ENCODE measurements at places on chromosomes 6 and 20.

- H3K27ac ChIP-seq, result peak overlapping the region; percentile 91
- peaks cover 9% of the 10 kb centered on the region for H3K27me3 ChIP-seq
- H3K36me3 ChIP-seq, result no peaks in the 10 kb centered on the region
- peaks cover 10% of the 10 kb centered on the region for H3K4me1 ChIP-seq
- DNase-seq, result peak; percentile 80
Measured at GRCh38 chr6:156686301-156686994, 90.7 kb upstream of the ARID1B start.

DNA sequence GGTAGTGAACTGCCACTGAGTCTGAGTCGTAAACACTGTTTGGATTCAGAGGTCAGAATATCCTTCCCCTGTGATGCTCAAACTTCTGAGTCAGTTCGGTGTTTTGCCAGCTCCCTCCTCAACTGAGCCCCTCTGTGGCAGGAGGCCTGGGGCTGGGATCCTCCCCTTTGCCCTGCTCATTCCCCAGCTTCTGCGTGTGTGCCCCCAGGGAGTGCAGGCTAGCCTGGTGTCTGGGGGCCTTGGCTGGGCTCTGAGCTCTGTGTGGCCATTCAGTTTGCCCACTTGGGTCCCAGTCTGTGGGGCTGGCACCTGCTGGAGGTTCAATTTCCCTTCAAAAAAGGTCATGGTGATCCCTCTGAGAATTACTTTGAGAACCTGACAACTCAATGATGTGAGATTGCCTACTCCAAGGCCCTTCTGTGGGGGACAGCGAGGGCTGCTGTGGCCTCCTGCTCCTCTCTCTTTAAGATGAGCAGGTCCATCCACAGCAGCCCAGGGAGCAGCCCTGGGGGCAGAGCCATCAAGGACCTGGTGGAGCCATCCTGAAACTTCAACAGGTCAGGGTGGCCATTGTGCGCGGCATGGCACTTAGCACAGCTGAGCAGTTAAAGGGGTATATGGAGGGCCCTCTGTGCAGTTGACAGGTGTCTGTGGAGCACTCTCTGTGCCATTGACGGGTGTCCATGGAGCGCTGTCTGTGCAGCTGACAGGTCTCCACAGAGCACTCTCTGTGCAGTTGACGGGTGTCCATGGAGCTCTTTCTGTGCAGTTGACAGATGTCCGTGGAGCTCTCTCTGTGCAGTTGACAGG, 147.2 kb downstream of the SYCP2 start:
- no peak for DNase-seq
- H3K36me3 ChIP-seq, result no peaks in the 10 kb centered on the region
- H3K27me3 ChIP-seq, result peaks cover 13% of the 10 kb centered on the region
- H3K27ac ChIP-seq, result no peak overlapping the region
- H3K4me1 ChIP-seq, result peaks cover 4% of the 10 kb centered on the region
- no peak overlapping the region for H3K4me3 ChIP-seq

GRCh38 chr6:113127786-113128419, 729.2 kb upstream of the MARCKS start:
- H3K27me3 ChIP-seq, result no peaks in the 10 kb centered on the region
- no peak for DNase-seq
- no peaks in the 10 kb centered on the region for H3K36me3 ChIP-seq
- no peak overlapping the region for H3K4me3 ChIP-seq
- no peak overlapping the region for H3K27ac ChIP-seq

GRCh38 chr6:18019539-18020534, 32.4 kb upstream of the KIF13A start:
- H3K27me3 ChIP-seq, result no peaks in the 10 kb centered on the region
- H3K36me3 ChIP-seq, result no peaks in the 10 kb centered on the region
- H3K27ac ChIP-seq, result no peak overlapping the region
- no peak overlapping the region for H3K4me3 ChIP-seq
- DNase-seq, result no peak
- H3K4me1 ChIP-seq, result peaks cover 21% of the 10 kb centered on the region

DNA sequence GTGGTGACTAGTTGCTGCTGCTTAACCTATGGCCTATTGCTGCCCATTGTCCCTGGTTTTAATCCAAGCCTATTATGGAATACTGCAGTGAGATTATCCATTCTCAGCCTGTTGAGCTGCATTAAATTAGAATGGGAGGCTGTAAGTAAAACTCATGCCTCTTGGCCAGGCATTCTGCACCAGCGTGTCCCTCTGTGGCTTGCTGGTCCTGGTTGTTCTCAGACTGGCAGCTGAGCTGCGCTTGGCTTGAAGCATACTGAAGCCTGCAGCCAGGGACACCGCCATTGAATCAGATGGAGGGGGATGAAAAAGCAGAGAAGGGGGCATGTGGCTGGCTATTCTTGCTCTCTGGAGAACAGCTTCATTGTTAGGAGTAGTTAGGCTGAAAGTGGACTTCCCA, 15.6 kb downstream of the LRRN4 start:
- H3K4me3 ChIP-seq, result no peak overlapping the region
- H3K27ac ChIP-seq, result no peak overlapping the region
- H3K4me1 ChIP-seq, result no peaks in the 10 kb centered on the region
- peak; percentile 18 for DNase-seq
- H3K27me3 ChIP-seq, result no peaks in the 10 kb centered on the region
- peaks cover 9% of the 10 kb centered on the region for H3K36me3 ChIP-seq

- DNase-seq, result no peak
- H3K4me1 ChIP-seq, result peaks cover 34% of the 10 kb centered on the region
- H3K4me3 ChIP-seq, result no peak overlapping the region
- no peak overlapping the region for H3K27ac ChIP-seq
- no peaks in the 10 kb centered on the region for H3K36me3 ChIP-seq
Measured at GRCh38 chr6:105489216-105489530, 86.3 kb upstream of the PREP start.

- H3K4me3 ChIP-seq, result peak overlapping the region; percentile 48
- no peak for DNase-seq
- H3K27ac ChIP-seq, result no peak overlapping the region
- H3K4me1 ChIP-seq, result peaks cover 51% of the 10 kb centered on the region
- peaks cover 96% of the 10 kb centered on the region for H3K27me3 ChIP-seq
- H3K36me3 ChIP-seq, result no peaks in the 10 kb centered on the region
Measured at GRCh38 chr20:9515214-9515585, 810 bp downstream of the LAMP5 start.

GRCh38 chr6:160132297-160132637, 10.7 kb downstream of the SLC22A1 start:
- no peaks in the 10 kb centered on the region for H3K36me3 ChIP-seq
- DNase-seq, result no peak
- no peak overlapping the region for H3K27ac ChIP-seq
- H3K27me3 ChIP-seq, result no peaks in the 10 kb centered on the region

- no peaks in the 10 kb centered on the region for H3K36me3 ChIP-seq
- H3K27ac ChIP-seq, result no peak overlapping the region
- H3K27me3 ChIP-seq, result no peaks in the 10 kb centered on the region
- no peak overlapping the region for H3K4me3 ChIP-seq
Measured at GRCh38 chr6:38163186-38164130, 343.9 kb downstream of the ZFAND3 start.

DNA sequence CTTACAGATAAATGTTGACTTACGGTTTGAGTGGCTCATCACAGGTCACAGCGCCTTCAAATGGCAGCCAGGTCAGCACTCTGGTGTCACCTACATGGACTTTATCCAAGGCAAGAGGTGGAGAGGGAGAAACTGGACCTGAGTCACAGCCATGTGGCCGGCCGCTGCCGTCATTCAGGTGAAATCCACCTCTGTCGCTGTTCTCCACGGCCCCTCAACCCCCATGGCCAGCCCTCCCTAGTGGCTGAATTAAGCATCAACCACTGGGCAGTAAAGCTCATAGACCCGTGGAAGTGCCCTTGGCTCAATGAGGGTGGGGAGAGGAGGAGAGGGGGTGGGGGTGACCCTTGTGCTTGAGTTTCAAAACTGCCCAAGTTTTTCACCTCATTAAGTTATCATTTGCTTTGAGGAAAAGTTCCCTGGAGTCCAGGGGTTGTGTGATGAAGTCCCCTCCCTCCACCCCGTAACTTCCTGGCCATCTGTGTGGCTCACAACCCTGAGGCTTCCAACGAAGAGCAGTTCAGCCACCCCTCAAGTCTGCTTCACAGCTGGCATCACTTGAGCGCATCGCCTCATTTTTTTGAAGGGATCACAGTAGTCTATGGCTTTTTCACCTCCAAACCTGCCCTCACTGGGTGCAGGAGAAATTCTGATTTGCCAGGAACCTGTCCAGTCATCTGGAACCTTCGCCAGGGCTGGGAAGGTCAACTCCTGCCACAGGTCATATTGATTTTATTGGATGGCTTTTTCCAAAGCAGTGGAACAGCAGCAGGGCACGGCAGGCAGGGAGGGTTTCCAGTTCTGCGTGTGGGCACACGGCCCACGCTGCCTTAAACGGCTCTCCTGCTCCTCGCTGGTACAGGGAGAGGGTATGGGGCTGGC, 43.5 kb upstream of the APCDD1L start:
- no peak overlapping the region for H3K27ac ChIP-seq
- H3K4me1 ChIP-seq, result peaks cover 3% of the 10 kb centered on the region
- H3K4me3 ChIP-seq, result no peak overlapping the region

- no peaks in the 10 kb centered on the region for H3K27me3 ChIP-seq
- no peak overlapping the region for H3K4me3 ChIP-seq
- no peak overlapping the region for H3K27ac ChIP-seq
- no peaks in the 10 kb centered on the region for H3K36me3 ChIP-seq
Measured at GRCh38 chr20:14445902-14446301, 108.5 kb upstream of the FLRT3 start.

DNA sequence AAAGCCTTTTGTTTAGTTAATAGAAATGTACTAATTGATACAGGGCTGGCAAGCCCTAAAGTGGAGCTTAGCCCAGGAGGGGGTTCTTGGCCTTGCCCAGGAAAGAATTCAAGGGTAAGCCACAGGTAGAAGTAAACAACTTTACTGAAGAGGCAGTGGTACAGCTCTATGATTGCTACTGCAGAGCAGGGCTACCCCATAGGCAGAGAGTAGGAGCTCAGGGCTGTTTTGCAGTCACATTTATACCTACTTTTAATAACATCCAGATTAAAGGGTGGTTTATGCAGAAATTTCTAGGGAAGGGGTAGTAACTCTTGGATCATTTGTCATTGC, 680.4 kb upstream of the GJE1 start:
- H3K4me1 ChIP-seq, result peaks cover 13% of the 10 kb centered on the region
- no peak overlapping the region for H3K27ac ChIP-seq
- no peak overlapping the region for H3K4me3 ChIP-seq
- H3K36me3 ChIP-seq, result no peaks in the 10 kb centered on the region

- H3K36me3 ChIP-seq, result no peaks in the 10 kb centered on the region
- H3K27me3 ChIP-seq, result peaks cover 77% of the 10 kb centered on the region
- H3K4me3 ChIP-seq, result no peak overlapping the region
- peaks cover 7% of the 10 kb centered on the region for H3K4me1 ChIP-seq
- DNase-seq, result no peak
- H3K27ac ChIP-seq, result no peak overlapping the region
Measured at GRCh38 chr20:11807054-11808048, 110.3 kb upstream of the BTBD3 start.

- no peak overlapping the region for H3K4me3 ChIP-seq
- no peak overlapping the region for H3K27ac ChIP-seq
- no peaks in the 10 kb centered on the region for H3K27me3 ChIP-seq
- no peaks in the 10 kb centered on the region for H3K4me1 ChIP-seq
Measured at GRCh38 chr6:20332441-20333006, 69.2 kb upstream of the E2F3 start.

DNA sequence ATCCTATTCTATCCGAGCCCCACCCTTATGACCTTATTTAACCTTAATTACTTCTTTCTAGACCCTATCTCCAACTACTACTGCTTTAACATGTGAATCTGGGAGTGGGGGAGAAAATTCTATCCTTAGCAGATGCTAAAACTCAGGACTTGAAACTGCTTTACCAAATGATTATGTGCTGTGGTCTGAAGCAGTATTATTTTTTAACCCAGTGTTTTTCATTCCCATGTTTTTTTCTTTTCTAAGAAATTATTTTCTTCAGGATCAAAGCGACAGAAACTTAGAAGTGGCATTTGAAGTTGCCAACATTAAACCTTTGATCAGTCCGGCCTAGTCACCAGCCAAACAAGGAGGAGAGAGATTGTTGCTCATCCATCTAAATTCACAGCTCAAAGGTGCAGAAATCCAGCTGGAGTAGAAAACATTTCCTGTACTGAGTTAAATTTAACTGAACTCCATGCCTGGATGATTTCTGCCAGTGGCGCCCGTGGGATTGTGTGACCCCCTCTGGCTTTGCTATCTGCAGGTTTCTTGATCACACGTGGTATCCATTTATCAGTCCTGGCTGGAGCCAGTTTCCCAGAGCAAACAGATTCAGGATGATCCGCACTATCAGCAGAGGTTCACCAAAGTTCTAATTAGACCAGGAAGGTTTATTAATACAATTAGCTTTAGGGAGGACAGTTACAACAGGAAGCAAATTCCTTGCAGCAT, 300.5 kb downstream of the PLCB1 start:
- no peak for DNase-seq
- no peaks in the 10 kb centered on the region for H3K27me3 ChIP-seq
- H3K27ac ChIP-seq, result no peak overlapping the region
- H3K4me3 ChIP-seq, result no peak overlapping the region

- no peak overlapping the region for H3K27ac ChIP-seq
- no peaks in the 10 kb centered on the region for H3K36me3 ChIP-seq
- DNase-seq, result no peak
- H3K4me3 ChIP-seq, result no peak overlapping the region
Measured at GRCh38 chr6:40146902-40147301, 212.6 kb upstream of the MOCS1 start.

- DNase-seq, result no peak
- H3K27me3 ChIP-seq, result no peaks in the 10 kb centered on the region
- H3K27ac ChIP-seq, result no peak overlapping the region
- H3K36me3 ChIP-seq, result no peaks in the 10 kb centered on the region
- H3K4me3 ChIP-seq, result no peak overlapping the region
Measured at GRCh38 chr6:134340179-134340975, 22.5 kb upstream of the SGK1 start.

GRCh38 chr6:132133736-132134445, 182.7 kb upstream of the CCN2 start:
- no peak overlapping the region for H3K27ac ChIP-seq
- H3K4me1 ChIP-seq, result peaks cover 11% of the 10 kb centered on the region
- no peak overlapping the region for H3K4me3 ChIP-seq
- no peaks in the 10 kb centered on the region for H3K36me3 ChIP-seq
- no peak for DNase-seq

GRCh38 chr6:45626087-45626891, 248.6 kb upstream of the SUPT3H start:
- peak; percentile 16 for DNase-seq
- H3K36me3 ChIP-seq, result no peaks in the 10 kb centered on the region
- H3K27me3 ChIP-seq, result no peaks in the 10 kb centered on the region
- H3K27ac ChIP-seq, result no peak overlapping the region
- H3K4me1 ChIP-seq, result no peaks in the 10 kb centered on the region

GRCh38 chr20:35015863-35016193, 60.2 kb downstream of the MYH7B start:
- no peak overlapping the region for H3K27ac ChIP-seq
- no peaks in the 10 kb centered on the region for H3K4me1 ChIP-seq
- DNase-seq, result no peak
- no peak overlapping the region for H3K4me3 ChIP-seq
- no peaks in the 10 kb centered on the region for H3K36me3 ChIP-seq

DNA sequence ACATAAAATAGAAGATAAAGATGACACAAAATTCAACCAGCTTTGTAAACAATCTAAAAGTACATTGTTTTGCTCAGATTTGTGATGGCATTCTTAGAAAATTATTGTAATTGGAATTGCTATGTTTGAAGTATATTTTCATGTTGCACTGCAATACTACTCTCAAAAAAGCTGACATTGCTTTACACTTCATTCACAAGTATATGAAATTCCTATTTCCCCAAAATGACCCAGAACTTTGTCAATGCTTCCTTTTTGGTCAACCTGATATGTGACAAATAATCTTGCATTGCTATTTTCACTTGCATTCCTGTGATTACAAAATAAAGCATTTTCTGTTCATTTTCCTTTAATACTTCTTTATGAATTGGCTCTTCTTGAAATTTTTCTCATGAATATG, 104.1 kb upstream of the BMP5 start:
- H3K36me3 ChIP-seq, result no peaks in the 10 kb centered on the region
- no peaks in the 10 kb centered on the region for H3K27me3 ChIP-seq
- H3K27ac ChIP-seq, result no peak overlapping the region
- no peak for DNase-seq

Measured in neural progenitor cell (in vitro differentiated cells).